ENCODE measurements at places on chromosomes 1 and 21. TPM values are rescaled to one million over a fixed set of nuclear protein-coding genes. Genes with fewer than 3 reads are reported as not detected.

The GALNT2 gene
- 68.6 TPM for total RNA-seq

The HORMAD1 gene
- not detected for total RNA-seq

The OR6K6 gene
- total RNA-seq = not detected

The TMEM200B gene
- 54.8 TPM for total RNA-seq

The BARHL2 gene
- total RNA-seq = 0.23 TPM

The C1QA gene
- not detected for total RNA-seq

The NADK gene
- total RNA-seq = 37.0 TPM

The FNDC5 gene
- 6.0 TPM for total RNA-seq

The JAM2 gene
- 4.0 TPM for total RNA-seq

The SH2D5 gene
- total RNA-seq = 4.0 TPM

The ADAM30 gene
- not detected for total RNA-seq

The KMO gene
- not detected for total RNA-seq

The TINAGL1 gene
- 2.6 TPM for total RNA-seq

The TFF3 gene
- total RNA-seq = not detected

The S100A10 gene
- 352 TPM for total RNA-seq

The LCE2C gene
- total RNA-seq = not detected

The KRTAP13-2 gene
- not detected for total RNA-seq

The CHAF1B gene
- total RNA-seq = 18.4 TPM

The SUSD4 gene
- 0.92 TPM for total RNA-seq

The AIRE gene
- 2.7 TPM for total RNA-seq

The SYDE2 gene
- total RNA-seq = 11.8 TPM

The EFNA1 gene
- 5.1 TPM for total RNA-seq

The MXRA8 gene
- total RNA-seq = 29.8 TPM

Data from endodermal cell (in vitro differentiated cells).